Right atrium auricular region (tissue), 2 donors: ENCODE measurements at places on chromosomes 1 and 21.
A peak's percentile ranks its signal among the peaks of the same experiment; 100 is the strongest.

DNA sequence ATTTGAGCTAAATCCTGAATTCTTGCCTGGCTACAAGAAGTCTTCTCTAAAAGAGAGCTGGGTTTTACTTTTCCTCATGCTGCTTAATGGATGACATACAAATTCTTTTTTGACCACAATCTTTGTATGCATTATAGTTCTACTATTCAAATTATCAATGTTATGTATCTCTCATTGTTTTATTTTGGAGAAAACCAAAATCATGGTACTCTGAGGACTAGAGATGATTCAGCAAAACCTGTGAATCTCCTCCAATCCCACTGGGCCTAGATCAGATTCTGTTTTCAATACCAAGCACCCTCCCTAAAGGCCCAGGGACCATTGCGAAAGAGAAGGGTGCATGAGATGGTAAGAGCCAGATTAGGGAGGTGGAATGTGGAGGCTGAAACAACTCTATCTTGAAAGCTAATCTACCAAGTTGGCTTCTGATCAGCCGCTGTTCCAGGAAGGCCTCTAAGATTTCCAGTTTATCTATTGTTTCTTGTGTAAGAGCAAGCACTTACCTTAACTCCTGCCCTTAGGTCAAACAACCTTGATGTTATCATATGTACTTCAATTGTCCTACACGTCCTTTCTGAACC lies 547.2 kb downstream of the PLPP3 start:
- no peak for DNase-seq

GRCh38 chr1:205715628-205716027 lies 34.4 kb downstream of the NUCKS1 start:
- DNase-seq, result no peak

GRCh38 chr1:71350805-71351204 lies 270.0 kb upstream of the ZRANB2 start:
- DNase-seq, result no peak

GRCh38 chr1:46497020-46497419 lies 7.4 kb downstream of the DMBX1 start:
- DNase-seq, result no peak

- DNase-seq, result no peak
Observed at GRCh38 chr1:6033986-6034749, 11.5 kb upstream of the KCNAB2 start.

- no peak for DNase-seq
Observed at GRCh38 chr1:156768610-156769295, 1.4 kb downstream of the PRCC start.

DNA sequence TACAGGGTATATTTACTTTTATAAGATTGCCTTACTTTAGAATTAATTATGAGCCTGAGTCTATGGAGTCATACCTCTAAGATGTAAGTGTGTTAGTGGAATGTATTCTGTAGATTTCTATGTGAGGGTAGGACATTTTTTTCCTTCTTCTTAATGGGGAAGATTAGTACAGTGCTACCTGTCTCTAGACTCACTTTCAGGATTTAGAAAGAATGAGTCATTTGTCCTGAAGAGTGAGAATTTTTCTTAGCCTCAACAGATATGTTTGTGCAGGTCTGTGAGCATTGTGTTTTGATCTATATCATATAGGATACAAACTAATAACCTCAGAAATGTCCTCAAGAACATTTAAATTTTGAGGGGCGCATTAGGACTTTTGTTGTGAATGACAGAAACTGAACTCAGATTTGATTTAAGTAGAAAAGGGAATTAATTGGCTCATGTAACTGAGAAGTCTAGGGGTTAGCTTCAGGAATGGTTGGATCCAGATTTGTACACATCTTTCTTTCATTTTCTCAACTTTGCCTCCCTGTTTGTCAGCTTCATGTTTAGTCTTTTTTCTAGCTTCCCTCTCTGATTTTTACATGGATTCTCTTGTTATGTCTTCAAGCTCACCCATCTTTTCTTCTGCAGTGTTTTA lies 45.3 kb downstream of the TTC3 start:
- no peak for DNase-seq

DNA sequence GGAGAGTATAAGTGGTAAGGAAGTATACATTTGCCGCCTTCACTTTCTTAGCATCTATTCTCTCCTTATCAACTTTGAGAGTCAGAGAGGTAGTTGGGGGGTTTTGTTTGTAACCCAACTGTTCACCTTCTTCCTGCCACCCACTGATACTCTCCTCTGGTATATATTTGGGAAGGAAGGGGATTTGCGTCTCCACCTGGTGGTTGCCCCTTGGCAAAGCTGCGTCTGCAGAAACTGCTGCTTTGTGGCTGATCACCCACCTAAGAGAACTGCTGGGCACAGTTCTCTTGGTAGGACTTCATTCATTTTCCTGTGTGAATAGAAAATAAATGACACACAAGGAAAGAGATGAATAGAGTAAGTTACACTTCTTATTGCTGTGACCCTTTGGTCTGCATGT lies 87.0 kb downstream of the SYT14 start:
- DNase-seq, result no peak

DNA sequence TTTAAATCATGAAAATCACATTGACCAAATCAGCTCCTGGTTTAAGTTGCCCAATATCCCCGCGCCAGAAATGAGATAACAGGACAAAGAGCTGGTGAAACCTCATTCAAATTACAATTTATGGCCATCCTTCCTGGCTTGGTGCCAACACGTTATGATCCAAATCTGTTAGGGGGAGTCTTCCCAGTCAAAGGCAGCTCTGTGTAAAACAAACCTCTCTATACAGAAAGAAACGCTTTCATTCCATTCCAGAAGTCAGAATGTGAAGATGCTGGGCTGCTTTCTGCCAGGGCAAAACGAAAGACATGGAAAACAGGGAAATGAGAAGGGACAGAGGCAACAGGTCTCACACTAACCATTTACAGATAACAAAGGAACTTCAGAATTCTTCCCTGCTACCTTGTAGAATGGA lies 53.5 kb upstream of the TIAM1 start:
- DNase-seq, result no peak

DNA sequence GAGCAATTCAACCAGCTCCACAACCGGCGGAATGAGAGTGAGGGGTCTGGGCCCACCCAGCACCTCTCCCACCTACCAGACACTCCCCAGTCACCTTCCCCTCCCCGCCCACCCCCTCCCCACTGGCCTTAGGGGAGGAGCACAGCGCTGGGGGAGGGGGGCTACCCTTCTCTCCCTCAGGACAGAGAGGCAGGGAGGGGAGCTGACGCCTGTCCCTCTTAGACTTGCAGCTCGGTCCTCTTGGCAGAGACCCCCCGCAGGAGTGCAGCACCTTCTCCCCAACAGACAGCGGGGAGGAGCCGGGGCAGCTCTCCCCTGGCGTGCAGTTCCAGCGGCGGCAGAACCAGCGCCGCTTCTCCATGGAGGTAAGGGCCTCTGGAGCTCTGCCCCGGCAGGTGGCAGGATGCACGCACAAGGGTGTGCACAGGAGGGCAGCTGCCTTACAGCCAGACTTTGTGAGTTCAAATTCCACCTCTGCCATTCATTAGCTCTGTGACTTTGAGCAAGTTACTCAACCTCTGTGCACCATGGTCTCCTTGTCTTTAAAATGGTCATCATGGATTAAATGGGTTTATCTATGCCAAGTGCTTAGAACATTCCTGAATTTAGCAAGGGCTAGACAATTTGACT lies 18.9 kb downstream of the CDK18 start:
- no peak for DNase-seq

DNA sequence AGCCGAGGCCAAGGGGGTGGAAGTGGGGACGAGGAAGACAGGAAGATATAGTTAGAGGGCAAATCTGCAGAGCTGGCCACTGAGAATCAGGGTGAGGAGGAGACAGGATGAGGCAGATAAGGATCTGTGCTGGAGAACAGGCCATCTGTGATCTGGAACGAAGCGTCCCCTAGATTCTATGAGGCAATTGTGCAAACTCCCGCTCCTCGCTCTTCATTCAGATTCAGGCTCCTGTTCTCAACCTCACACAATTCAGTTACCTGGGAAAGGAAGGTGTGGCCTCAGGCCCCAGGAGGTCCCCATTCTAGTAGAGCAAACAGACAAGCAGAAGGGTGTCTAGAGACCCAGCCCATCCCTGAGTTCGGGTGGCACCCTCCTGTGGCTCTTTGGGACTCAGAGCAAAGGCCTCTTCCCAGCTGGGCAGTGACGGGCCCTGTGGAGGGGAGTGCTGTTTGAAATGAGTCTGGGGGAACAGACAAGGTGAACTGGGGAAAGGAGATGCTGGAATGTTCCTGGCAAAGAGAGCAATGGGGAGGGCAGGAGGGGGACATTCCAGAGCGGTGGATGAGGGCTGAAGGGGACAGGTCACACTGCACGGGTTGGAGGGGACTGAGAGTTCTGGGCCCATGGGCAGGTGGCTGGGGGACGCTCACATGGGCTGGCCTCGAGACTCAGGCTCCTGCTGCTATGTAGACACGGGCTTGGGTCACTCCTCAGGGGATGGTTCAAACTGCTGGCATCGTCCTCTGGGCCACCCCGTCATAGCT lies 39.9 kb upstream of the AJAP1 start:
- no peak for DNase-seq

- DNase-seq, result no peak
Observed at GRCh38 chr1:67832737-67833601, at the start of gene GNG12. GNG12 (minus strand) TSS chr1:67833467; CDS start chr1:67707686, 125,781 bp downstream.

- DNase-seq, result no peak
Observed at GRCh38 chr1:164240081-164240480, 318.9 kb upstream of the PBX1 start.

- peak; percentile 61 for DNase-seq
Observed at GRCh38 chr21:33011462-33011861, 14.3 kb upstream of the OLIG2 start.

- no peak for DNase-seq
Observed at GRCh38 chr1:244954359-244954758, 90.0 kb upstream of the HNRNPU start.

- no peak for DNase-seq
Observed at GRCh38 chr21:26061437-26061836, 109.1 kb downstream of the APP start.

DNA sequence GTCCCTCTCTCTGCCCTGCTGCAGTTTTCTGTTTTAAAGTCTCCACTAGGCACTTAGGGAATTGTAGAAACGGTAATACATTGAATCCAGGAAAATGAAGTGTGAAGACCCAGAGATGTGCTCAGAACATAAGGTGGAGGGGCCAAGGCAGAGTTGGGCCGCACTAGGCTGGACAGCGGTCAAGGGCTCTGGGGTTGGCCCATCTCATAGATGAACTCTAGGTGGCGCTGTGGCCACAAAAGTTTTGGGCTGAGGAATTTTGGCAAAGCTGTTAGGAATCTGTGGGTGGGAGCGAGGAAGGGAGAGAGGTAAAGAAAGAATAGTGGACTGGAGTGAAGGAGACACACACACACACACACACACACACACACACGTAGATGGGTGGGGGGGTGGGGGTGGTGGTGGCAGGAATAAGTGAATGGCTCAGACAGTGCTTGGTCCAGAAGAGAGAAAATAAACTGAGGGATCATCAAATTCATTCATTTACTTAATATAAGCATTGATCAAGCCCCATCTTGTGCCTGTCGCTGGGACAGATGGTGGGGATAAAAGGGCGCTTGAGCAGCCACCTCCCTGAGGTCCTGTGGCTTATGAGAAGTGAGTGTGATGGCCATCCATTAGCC lies 258.5 kb downstream of the TRABD2B start:
- no peak for DNase-seq

- no peak for DNase-seq
Observed at GRCh38 chr1:169570172-169570574, 16.1 kb downstream of the F5 start.

- no peak for DNase-seq
Observed at GRCh38 chr1:64163970-64164369, 39.5 kb upstream of the UBE2U start.

GRCh38 chr1:92043621-92044020 lies 13.8 kb downstream of the EPHX4 start:
- no peak for DNase-seq

DNA sequence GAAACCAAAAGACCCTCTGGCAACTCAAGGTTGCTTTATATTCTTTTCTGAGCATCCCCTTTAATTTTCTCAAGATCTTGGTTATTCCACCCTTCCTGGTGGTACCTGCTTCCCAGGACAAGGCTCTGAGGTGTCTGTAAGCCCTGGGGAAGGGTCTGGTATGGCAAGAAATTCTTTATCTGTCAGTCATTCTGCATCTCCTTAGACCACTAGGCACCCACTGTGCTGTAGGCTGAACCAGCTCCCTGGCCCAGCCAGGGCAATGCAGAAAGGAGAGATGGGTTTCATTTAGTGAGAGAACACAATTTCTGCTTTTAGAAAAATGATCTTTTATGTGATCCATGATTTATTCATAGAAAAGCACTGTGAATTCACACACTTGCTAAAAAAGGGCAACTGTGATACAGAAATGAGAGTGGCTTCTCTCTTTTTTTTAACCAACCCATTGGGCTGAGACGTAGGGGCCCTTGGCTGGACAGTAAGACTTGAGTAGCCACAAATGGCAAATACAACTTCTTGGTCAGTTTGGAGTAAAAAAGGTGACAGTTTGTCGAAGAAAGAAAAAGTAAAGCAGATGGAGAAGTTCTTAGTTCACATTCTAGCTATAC lies 4.1 kb downstream of the UROD start:
- DNase-seq, result no peak

DNA sequence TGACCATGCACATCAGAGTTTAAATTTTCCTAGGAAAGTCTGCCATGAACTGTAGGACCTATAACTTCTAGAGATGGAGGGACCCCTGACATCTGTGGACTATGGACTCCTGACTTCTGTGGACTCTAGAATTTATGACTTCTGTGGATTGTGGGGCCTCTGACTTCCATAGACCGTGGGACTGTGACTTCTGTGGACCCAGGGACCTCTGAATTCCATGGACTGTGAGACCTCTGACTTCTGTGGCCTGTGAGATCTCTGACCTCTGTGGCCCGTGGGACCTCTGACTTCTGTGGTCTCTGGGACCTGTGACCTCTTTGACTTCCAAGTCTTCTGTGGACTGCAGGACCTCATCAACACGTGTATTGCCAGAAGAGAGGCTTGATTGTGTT lies 36.7 kb downstream of the PEX14 start:
- no peak for DNase-seq

DNA sequence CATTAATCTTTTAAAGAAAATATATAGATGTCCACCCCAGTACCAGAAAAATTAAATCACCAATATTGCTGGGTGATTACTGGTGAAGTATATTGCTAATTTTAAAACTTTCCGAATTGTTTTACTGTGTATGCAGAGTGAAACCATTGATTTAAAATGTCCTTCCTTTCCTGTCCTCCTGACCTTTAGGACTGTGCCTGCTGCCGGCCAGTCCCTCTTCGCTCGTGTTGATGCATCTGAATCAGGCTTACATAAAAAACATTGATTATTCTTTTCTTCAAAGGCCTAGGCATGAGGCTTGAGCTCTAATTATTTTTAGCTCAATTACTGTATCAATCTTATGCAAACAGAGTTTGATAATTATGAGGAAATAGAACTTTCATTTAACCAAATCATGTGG lies 1128.1 kb downstream of the BRINP3 start:
- no peak for DNase-seq

DNA sequence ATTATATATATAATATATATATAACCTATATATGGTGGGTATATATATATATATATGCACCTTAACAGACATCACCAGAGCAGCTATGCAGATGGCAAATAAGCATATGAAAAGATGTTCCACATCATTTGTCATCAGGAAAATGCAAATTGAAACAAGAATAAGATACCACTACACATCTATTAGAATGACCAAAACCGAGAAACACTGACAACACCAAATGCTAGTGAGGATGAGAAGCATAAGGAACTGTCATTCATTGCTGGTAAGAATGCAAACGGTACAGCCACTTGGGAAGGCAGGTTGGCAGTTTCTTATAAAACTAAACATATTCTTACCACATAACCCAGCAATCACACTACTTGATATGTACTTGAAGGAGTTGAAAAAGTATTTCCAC lies 219.8 kb upstream of the PRMT6 start:
- DNase-seq, result no peak
